Myometrial cell (primary cell): ENCODE measurements at places on chromosomes 16 and 17. TPM values are rescaled to one million over a fixed set of nuclear protein-coding genes. Genes with fewer than 3 reads are reported as not detected.

PIPOX gene
- not detected in 2 replicates for total RNA-seq

KRT33A gene
- not detected in 2 replicates for total RNA-seq

KRTAP3-1 gene
- not detected in 2 replicates for total RNA-seq

QPRT gene
- 219 and 276 TPM in 2 replicates for total RNA-seq

GPR179 gene
- not detected in 2 replicates for total RNA-seq

TMEM94 gene
- 38.1 and 42.5 TPM in 2 replicates for total RNA-seq

CCL4 gene
- total RNA-seq = not detected in 2 replicates
